ENCODE measurements at places on chromosomes 6 and 20.

DNA sequence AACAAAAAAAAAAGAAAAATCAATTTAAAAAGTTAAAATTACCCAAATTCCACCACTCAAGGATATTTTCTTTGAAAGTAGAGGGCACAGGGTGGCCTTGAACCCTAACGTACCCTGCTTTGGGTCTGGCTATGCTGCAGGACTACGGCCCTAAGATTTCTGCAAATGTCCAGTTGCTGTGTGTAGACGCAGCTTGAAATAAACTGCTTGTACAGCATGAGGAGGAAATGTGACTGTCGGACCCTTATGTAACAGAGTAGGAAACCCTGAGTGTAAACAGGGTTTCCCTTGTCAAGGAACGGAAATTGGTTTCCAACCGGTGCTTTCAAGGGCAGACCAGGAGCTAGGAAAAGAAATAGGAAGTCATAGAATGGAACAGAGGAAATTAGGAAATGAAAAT, 60.7 kb upstream of the SHLD1 start:
- no peak for DNase-seq

DNA sequence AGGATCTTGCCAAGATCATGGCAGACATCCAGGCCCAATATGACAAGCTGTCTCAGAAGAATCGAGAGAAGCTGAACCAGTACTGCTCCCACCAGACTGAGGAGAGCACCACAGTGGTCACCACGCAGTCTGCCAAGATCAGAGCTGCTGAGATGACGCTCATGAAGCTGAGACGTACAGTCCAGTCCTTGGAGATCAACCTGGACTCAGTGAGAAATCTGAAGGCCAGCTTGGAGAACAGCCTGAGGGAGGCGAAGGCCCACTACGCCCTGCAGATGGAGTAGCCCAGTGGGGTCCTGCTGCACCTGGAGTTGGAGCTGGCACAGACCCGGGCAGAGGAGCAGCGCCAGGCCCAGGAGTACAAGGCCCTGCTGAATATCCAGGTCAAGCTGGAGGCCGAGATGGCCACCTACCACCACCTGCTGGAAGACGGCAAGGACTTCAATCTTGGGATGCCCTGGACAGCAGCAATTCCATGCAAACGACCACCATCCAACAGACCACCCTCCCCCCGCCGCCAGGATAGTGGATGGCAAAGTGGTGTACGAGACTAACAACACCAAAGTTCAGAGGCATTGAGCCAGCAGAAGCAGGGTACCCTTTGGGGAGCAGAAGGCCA, 44.7 kb upstream of the GRM4 start:
- DNase-seq, result no peak

DNA sequence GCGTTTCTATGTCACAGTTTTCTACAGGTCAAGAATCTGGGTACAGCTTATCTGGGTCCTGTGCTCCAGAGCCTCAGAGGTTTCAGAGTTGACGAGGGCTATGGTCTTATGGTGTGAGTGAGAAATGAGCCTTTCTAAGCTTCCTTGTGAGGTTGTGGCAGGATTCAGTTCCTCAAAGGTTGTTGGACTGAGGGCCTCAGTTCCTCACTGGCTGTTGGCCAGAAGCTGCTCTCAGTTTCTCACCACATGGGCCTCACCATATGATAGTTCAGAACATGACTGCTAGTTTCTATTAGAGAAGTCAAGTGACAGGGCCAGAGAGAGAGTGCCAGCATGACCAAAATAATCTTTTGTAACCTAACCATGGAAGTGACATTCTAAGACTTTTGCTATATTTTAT, 96.1 kb downstream of the NUS1 start:
- DNase-seq, result no peak

DNA sequence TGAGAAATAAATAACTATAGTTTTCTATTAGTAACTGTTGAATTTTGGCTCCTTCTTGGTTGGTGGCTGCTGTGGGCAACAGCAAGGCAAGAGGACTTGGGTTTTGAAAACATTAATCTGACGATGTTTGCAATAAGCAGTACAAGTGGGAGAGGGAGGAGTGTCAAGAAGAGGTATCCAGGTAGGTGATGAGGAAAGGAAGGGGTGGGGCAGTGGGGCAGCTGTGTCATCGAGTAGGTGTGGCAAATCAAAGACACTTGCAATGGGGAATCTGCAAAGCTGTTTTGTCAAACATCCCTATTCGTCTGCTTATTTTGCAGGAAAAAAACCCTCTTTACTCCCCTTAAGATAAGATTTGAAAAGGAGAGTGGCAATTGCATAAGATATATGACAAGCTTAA, 171.9 kb upstream of the MAP3K7 start:
- no peak for DNase-seq

GRCh38 chr6:113315165-113315564, 542.0 kb upstream of the MARCKS start:
- no peak for DNase-seq

DNA sequence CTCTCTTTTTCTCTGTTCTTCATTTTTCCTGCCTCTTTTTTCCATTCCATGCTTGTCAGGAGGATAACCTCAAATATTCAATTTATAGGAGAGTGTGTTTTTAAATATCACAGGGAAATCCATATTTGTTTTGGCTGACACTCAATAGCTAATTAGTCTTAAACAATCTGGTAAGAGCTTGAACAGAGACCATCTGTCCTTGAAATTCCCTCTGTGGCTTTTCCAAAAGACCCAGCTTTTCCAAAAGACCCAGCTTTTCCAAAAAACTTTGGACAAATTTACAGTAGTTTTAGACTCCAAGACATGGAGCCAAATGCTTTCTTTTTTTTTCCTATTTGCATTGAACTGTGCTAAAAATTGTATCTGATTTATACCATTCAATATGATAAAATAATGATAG, 127.4 kb upstream of the FAM83B start:
- DNase-seq, result no peak

DNA sequence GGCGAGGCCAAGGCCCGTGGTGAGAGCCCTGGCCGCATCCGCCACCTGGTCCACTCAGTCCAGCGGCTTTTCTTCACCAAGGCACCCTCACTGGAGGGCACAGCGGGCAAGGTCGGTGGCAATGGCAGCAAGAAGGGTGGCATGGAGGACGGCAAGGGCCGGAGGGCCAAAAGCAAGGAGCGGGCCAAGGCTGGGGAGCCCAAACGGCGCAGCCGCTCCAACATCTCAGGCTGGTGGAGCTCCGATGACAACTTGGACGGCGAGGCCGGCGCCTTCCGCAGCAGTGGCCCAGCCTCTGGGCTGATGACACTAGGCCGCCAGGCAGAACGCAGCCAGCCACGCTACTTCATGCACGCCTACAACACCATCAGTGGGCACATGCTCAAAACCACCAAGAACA, 109.2 kb upstream of the MYL9 start:
- no peak for DNase-seq

- no peak for DNase-seq
These were observed 69.9 kb downstream of the FYN start for GRCh38 chr6:111803371-111803770.

GRCh38 chr6:81614292-81614691, 138.2 kb downstream of the TENT5A start:
- DNase-seq, result no peak

GRCh38 chr6:25088513-25088912, 152.8 kb upstream of the RIPOR2 start:
- no peak for DNase-seq

GRCh38 chr20:12744037-12744436, 264.7 kb upstream of the SPTLC3 start:
- no peak for DNase-seq

GRCh38 chr6:106145741-106146227, 59.6 kb downstream of the PRDM1 start:
- peak; percentile 56 for DNase-seq

DNA sequence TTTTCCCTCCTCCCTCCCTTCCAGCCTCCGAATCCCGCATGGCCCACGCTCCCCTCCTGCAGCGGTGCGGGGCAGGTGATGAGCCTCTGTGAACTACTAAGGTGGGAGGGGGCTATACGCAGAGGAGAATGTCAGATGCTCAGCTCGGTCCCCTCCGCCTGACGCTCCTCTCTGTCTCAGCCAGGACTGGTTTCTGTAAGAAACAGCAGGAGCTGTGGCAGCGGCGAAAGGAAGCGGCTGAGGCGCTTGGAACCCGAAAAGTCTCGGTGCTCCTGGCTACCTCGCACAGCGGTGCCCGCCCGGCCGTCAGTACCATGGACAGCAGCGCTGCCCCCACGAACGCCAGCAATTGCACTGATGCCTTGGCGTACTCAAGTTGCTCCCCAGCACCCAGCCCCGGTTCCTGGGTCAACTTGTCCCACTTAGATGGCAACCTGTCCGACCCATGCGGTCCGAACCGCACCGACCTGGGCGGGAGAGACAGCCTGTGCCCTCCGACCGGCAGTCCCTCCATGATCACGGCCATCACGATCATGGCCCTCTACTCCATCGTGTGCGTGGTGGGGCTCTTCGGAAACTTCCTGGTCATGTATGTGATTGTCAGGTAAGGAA, at the start of gene OPRM1:
Gene OPRM1, plus strand, starts transcription at position 10 of the 612 bp plus-strand sequence. Its CDS starts 305 bp downstream, at position 315.
- no peak for DNase-seq

DNA sequence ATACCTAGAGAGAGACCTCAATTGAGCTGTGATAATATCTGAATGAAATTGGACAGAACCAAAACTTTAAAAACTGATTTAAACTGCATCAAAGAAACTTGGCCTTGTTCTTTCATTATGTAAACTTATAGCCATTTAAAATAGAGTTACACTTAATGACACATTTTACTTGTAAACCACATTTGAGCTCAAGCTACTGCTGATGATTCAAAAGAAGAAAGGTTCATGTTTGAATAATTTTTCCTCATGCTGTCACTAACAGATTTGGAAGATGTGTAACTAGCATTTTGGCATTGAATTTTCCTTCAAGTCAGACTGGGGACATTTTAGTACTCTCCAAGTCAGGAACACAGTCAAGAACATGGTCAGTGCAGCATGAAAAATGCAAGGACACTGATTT, 26.9 kb downstream of the POPDC3 start:
- no peak for DNase-seq

GRCh38 chr20:24468401-24469115, 871 bp upstream of the SYNDIG1 start:
- no peak for DNase-seq

GRCh38 chr6:123805921-123806320, 2.3 kb downstream of the NKAIN2 start:
- peak; percentile 40 for DNase-seq

DNA sequence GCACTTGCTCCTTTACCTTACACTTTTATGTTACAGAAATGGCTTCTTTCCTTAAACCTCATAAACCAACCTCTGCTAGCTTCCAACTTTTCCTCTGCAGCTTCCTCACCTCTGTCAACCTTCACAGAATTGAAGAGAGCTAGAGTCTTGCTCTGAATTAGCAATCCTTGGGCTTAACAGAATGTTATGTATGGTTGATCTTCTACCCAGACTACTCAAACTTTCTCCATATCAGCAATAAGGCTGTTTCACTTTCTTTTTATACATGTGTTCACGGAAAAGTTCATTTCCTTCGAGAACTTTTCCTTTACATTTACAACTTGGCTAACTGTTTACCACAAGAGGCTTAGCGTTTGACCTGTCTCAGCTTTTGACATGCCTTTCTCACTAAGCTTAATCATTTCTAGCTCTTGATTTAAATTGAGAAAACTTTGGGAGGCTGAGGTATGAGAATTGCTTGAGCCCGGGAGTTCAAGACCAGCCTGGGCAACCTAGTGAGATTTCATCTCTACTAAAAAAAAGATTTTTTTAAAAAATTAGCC, 207.3 kb downstream of the BMP7 start:
- DNase-seq, result no peak

DNA sequence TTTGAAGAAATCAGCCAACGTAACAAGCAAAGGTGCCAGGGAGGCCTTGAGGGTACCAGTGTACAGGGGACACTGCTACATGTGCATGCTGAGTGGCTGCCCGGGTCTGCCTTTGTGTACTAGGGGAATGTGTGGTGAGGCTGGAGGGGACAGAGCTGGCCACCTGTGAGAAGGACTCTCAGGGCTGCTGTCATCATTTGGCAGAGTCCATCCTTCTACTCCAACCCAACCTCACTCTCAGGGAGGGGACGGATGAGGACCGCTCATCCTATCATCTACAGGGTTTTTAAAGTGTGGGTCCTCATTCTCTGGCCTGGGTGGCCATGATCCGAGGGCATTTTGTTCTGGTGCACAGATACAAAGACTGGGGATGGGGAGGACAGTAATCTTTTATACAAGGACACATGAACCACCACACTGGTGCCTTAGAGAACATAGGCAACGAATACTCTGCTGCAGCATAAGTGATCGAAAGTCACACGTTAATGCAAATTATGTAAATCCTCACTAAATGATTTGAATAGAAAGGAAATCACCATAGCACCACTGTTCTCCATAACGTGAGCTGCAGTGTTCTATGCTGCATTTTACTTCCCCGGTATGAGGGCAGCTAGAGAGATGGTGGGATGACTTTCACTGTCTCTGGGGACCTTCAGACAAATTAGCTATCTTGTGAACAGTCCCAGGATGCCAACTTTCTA, 181.4 kb downstream of the GMPR start:
- no peak for DNase-seq

DNA sequence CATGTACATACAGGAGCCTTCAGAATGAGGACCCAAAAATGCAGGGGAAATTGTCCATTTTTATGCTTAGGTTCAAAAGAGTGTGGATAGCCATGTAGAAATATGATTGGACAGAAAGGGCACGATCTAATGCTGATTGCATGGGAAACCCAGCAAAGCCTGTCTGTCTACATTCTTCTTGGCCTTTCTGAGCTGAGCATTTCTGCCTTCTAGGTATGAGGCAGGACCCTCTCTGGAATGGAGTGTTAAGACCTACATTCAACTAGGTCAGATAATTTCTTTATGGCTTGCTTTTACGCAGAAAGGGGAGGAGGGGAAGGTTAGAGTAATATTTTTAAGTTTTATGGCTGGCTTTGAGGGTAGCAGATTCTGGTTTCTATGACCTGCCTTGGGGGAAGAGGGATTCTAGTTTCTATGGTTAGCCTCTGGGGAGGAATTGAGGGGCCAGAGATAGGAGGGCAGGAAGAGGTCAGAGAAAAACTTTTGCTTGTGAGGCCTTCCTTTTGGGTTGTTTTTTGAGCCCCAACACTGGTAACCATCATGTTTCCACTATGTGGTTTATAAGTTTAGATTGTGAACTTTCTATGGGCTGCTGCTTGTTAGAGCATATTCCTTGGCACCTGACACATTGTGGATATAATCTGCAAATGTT, 63.5 kb downstream of the LYRM2 start:
- DNase-seq, result no peak

DNA sequence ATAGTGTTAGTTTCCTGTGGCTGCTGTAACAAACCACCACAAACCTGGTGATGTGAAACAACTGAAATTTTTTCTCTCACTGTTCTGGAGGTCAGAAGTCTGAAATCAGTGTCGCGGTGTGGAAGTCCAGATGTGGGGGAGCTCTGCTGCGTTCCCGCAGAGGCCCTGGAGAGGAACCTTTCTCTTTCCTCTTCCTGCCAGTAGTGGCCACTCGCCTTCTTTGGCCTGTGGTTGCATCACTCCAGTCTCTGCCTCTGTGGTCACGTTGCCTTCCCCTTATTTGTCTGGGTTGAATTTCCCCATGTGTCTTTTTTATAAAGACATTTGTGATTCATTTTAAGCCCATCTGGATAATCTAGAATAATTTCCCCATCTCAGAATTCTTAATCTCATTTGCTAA, 295.5 kb upstream of the FLRT3 start:
- DNase-seq, result no peak

- DNase-seq, result no peak
These were observed 127.0 kb downstream of the PXDC1 start for GRCh38 chr6:3624250-3625136.

Data from NCI-H1417 (cell line).